ENCODE measurements at places on chromosomes 2 and 18. TPM values are rescaled to one million over a fixed set of nuclear protein-coding genes. Genes with fewer than 3 reads are reported as not detected.

Gene TBR1
- total RNA-seq = not detected

Gene SERPINB10
- total RNA-seq = not detected

Gene EEF1B2
- 335 TPM for total RNA-seq

Gene FAM237A
- total RNA-seq = not detected

Gene ITPRIPL1
- total RNA-seq = 0.29 TPM

Gene ARHGEF33
- total RNA-seq = 0.26 TPM

Gene TEKT4
- not detected for total RNA-seq

Gene CCDC102B
- total RNA-seq = 22.1 TPM

Gene TMEM247
- not detected for total RNA-seq

Gene BCL2
- 4.2 TPM for total RNA-seq

Gene SCN2A
- 0.56 TPM for total RNA-seq

Gene TMEM163
- total RNA-seq = not detected

Gene SLC23A3
- not detected for total RNA-seq

Gene VAMP5
- 153 TPM for total RNA-seq

Gene CCDC178
- total RNA-seq = not detected

Gene CCDC85A
- total RNA-seq = 2.1 TPM

Gene IER3IP1
- 20.6 TPM for total RNA-seq

Gene SPOPL
- 11.8 TPM for total RNA-seq

Gene ANKRD30B
- total RNA-seq = 1.6 TPM

Gene RANBP2
- 94.3 TPM for total RNA-seq

Gene ABCB11
- total RNA-seq = not detected

Gene KANSL3
- 38.6 TPM for total RNA-seq

Gene NR4A2
- total RNA-seq = not detected

Gene SIX3
- total RNA-seq = not detected

Gene EMX1
- not detected for total RNA-seq

Gene DSC3
- total RNA-seq = not detected

Gene MXD1
- 3.6 TPM for total RNA-seq

Gene LRP1B
- 0.05 TPM for total RNA-seq

Gene SLC14A1
- total RNA-seq = not detected

Gene MFSD2B
- not detected for total RNA-seq

Gene C2orf80
- total RNA-seq = not detected

Gene MOGAT1
- not detected for total RNA-seq

Gene TTC32
- total RNA-seq = 8.3 TPM

Gene NMUR1
- not detected for total RNA-seq

Gene RNF152
- total RNA-seq = 2.9 TPM

Gene DNPEP
- total RNA-seq = 65.3 TPM

Gene SLC38A11
- total RNA-seq = 0.19 TPM

Gene OLA1
- total RNA-seq = 144 TPM

Gene ACMSD
- not detected for total RNA-seq

Gene LCT
- 0.16 TPM for total RNA-seq

Gene NAT8
- not detected for total RNA-seq

Gene ARHGAP15
- not detected for total RNA-seq

Gene SERPINB13
- total RNA-seq = not detected

Gene CYP27C1
- total RNA-seq = 0.45 TPM

Gene FAM124B
- total RNA-seq = 0.10 TPM

Gene RIT2
- total RNA-seq = not detected

Gene TMEFF2
- total RNA-seq = 6.5 TPM

Gene LAMA3
- 1.2 TPM for total RNA-seq

Gene KHK
- total RNA-seq = 0.24 TPM

Gene CDH20
- total RNA-seq = not detected

Gene SERPINB3
- not detected for total RNA-seq

Gene SCN9A
- total RNA-seq = 2.9 TPM

Gene HTR2B
- 0.78 TPM for total RNA-seq

Gene HRH4
- total RNA-seq = 0.13 TPM

Data from myocyte (in vitro differentiated cells).